ENCODE measurements at places on chromosomes 12 and 14.

- peak; percentile 74 for ATAC-seq
Measured at GRCh38 chr12:2052826-2053678, at the start of gene CACNA1C. Gene CACNA1C, plus strand, starts transcription at chr12:2052987. Its CDS starts 576 bp downstream, at chr12:2053563.

GRCh38 chr12:57456737-57457490, 1.8 kb downstream of the INHBE start:
- no peak for ATAC-seq

DNA sequence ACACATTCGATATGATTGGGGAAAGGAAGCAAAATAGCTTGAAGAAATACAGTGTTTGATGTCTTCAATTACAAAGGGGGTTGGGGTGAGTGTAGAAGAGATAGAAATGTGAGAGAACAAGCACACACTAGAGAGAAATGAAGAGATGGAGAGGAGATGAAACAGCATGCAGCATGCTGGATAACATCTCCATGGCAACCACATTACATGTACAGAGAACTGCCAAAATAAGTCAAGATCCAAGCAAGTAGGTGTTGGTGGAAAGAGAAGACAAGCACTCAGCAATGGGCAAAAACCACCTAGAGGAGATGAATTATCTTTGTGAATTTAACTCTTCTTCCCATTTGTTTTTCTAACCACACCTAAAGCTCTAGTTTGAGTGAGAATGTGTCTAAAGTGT, 289.8 kb downstream of the GRIN2B start:
- no peak for ATAC-seq

- ATAC-seq = no peak
Measured at GRCh38 chr12:95884998-95885397, 26.2 kb downstream of the SNRPF start.

- ATAC-seq = no peak
Measured at GRCh38 chr12:120224304-120225199, 23.6 kb upstream of the RPLP0 start.

GRCh38 chr14:83172363-83172762, 1638.7 kb upstream of the SEL1L start:
- no peak for ATAC-seq

GRCh38 chr12:110577864-110578693, 5.0 kb downstream of the PPTC7 start:
- no peak for ATAC-seq

- ATAC-seq = no peak
Measured at GRCh38 chr12:74945771-74946198, 263.9 kb downstream of the KCNC2 start.

DNA sequence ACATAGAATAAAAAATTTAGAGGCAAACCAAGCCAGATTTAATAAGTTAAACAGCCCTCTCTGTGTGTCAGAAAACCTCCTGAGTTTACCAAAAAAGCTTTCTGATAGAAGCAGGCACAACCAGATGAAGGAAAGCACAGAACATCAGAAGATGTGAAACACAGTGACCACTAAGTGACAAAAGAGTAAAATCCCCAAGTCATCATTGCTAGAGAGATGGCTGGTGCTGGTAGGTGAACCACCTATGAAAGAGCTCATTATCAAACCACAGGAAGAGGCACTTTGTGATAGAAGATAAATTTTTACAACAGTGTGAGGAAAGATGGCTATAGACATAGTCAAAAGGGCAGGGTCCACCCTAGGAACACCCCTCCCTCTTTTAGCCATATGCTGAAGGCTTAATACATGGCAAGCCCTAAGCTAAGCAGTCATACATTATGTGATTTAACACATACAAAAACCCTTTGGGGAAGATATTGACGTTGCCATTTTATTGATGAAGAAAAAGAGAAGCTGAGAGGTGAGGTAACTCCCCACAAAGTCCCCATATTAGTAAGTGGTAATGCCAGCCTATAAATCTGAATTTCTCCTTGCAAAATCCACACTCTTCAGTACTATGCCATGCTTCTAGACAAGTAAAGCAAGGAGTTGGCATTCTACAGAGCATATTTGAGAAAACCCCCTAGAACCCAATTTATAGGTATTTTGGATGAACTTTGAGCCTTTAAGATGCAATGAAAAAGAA, 449.9 kb downstream of the LRIG3 start:
- ATAC-seq = no peak

DNA sequence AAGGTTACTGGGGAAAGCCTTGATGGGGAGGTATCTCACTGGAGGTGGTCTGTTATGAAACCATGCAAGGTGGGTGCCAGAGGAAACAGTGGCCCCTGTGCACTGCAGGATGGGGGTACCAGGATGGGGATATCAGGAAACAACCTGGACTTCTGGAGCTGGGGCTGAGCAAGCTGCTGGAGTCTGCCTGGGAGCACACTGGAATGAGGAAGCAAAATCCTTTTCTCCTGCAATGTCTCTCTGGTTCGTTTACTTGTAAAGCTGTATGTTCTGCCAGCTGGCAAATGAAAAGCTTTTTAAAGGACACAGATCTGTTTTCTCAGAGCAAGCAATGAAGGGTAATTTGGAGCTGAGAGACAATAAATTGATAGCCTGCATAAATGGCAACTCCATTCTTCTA, 23.2 kb upstream of the SERPINA1 start:
- no peak for ATAC-seq

- ATAC-seq = no peak
Measured at GRCh38 chr14:22452330-22452729, 136.7 kb downstream of the DAD1 start.

DNA sequence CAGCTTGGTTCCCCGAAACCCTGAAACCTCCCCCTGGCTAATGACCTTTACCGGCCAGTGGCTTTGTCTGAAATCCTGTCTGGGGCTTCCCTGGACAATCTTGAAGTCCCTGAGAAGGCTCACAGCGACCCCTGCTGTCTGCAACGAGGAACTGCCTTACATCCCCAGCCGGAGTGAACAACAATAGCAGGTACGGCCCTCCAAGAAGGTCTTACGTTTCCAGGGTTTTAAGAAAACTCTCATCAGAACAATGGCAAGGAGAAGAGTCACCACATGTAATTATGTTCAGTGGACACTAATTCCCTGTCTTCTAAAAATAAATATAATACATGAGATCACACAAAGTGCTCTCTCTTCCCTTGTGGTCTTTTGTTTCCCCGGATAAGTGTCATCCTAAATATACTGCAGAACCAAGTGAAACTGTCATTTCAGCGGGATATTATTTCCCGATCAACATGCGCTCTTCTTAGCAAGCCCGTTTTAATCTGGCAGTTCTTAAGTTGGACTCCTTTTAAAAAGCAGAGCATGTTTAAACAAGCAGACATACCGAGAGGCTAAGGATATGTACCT, 53.3 kb downstream of the RBM19 start:
- ATAC-seq = peak; percentile 83

GRCh38 chr12:46292754-46293402, 24.0 kb upstream of the SLC38A1 start:
- no peak for ATAC-seq

DNA sequence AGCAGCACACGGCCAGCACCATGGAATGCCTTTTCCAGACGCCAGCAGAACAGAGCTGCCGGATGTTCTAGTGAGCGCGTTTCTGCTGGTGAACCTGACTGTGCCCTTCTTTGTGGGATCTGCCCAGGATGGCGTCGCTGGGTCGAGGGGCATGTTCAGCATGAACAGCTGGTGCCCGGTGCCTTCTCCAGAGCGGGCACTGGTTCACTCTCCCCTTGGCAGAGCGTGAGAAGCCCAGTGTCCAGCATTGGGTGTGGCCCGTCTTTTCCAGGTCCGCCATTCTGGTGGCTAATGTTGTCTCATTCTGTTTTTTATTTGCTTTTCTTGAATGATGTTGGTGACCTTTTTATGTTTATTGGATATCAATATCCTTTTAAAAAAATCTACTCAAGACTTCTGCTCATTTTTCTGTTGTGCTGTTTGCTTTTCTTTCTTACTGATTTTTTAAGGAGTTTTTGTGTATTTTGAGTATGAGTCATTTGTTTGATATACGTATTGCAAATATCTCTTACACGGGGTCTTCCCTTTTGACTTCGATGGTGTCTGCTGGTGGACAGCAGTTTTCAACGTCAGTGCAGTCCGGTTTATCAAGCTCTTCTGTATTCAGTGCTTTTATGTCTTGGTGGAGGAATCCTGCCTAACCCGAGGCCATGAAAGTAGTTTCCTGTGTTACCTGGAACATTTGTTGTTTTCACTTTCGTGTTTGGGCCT, 74.3 kb downstream of the ADGRD1 start:
- no peak for ATAC-seq

DNA sequence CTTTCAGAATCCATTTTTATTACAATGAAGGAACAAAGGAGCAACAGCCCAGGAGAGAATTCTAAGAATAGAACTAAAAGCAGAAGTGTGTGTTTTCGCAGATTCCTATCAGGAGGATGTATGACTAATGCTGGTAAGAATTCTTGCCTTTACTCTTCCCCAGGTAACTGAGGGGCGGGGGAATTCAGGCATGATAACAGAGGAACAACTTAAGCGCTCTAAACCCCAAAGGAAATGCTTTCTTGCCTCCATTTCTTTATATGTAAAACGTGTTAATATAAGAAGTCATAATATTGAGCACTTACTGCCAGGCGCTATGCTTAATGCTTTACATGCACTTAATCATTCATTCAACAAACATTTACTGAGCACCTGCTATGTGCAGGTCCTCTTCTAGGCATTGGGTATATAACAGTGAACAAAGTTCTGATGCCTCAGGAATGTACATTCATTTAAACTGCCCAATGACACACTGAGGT, 4.5 kb downstream of the HCAR1 start:
- ATAC-seq = no peak

DNA sequence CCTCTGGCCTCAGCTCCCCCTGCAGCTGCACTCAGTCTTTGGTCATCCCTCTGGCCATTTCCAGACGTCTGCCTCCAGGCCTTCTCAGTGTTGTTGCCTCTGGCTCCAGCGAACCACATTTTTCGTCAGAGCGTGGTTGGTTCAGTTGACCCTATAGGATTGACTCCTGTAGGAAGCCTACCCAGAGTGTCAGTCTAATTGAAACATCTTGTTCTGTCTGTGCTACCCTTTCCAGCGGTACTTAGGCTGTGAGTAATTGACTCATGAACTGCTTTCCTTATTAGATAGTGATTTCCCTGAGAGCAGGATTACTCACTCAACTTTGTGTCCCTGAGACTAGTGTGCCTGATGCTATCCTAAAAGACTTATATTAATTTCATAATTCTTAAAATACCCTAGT, 373.2 kb downstream of the ATP23 start:
- no peak for ATAC-seq

GRCh38 chr12:5907807-5908206, 37.3 kb downstream of the ANO2 start:
- ATAC-seq = peak; percentile 74

- no peak for ATAC-seq
Measured at GRCh38 chr14:72986857-72987256, 40.0 kb downstream of the ZFYVE1 start.

DNA sequence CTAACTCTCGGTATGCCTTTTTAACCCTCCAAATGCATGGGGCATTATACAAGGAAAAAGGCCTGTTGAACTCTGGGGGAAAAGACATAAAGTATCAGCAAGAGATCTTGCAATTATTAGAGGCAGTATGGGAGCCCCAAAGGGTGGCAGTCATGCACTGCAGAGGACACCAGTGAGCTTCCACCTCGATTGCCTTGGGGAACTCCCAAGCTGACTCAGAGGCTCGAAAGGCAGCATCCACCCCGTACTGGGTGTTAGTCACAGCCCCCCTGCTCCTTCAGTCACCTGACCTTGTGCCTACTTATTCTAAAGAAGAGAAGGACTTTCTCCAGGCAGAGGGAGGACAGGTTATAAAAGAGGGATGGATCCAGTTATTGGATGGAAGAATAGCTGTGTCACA, 781.4 kb upstream of the TMEM132C start:
- no peak for ATAC-seq

DNA sequence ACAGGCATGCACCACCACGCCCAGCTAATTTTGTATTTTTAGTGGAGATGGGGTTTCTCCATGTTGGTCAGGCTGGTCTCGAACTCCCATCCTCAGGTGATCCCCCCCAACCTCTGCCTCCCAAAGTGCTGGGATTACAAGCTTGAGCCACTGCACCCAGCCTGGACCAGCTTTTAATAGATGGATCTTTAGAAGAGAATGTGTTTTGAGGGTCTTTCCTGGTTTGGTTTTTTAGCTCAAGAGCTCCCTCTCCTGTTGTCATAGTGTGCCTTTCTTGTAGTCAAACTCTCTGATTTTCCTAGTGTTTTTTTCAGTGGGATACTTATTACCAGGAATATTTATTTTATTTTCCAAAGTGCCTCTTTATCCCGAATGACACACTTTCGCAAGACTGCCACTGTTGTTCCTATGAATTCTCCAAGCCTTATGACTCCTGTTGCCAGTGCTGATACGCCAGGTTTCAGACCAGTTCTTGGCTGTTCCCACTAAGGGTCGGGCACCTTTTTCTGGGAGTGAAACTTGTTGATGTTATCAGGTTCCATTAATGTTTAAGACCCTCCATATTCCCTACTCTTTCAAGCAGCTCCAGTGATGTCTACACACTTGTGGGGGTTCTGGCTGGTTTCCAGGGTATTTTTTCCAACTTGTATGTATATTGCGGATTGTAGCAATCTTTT, 31.5 kb upstream of the LIMA1 start:
- ATAC-seq = no peak

GRCh38 chr14:58709949-58710348, 72.2 kb downstream of the DACT1 start:
- ATAC-seq = no peak

DNA sequence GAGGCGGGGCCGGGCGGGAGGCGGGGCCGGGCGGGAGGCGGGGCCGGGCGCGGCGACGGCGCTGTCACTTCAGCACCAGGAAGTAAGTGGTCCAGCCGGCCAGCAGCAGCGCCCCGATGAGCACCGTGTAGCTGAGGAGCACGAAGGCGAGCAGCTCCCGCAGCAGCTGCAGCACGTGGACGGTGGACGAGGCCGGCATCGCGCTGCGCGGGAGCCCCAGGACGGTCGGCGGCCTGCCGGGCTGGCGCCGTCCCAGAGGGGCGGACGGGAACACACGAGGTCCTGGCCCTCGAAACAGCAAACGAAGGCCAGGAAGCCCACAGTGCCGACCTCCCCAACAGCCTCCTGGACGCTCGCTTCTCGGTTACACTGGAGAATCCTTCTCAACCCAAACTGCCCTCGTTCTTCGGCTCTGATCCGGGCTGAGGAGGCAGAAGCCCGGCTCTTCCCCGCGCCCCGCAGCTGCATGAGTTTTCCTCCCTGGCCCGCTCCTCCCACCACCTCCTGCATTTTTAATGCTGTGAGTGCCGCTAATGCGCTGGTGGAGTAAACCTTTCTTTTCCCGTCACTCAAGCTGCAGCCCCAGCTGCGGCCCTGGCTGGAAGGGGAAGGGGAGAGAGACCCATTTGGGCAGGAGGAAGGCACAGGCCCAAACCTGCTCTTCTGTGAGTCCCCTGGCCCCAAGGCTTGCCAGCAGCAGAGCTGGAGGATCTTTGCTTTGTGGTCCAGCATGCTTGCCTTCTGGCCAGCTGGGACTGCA, 694 bp upstream of the DIABLO start:
- ATAC-seq = peak; percentile 59

DNA sequence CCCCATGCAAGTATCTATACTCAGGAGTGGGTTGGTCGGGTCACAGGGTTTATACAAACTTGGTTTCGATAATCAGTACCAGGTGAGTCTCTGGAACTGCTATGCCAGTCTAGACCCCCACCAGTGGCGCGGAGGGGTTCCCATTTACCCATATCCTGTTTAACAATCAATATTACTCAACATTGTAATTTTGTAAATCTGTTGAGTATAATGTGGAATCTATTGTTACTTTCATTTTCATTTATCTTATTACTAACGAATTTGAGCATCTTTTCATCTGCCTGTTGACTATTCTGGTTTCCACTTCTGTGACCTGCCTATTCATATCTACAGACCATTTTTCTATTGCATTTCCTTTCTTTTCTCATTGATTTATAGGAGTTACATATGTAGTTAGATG, 275.2 kb upstream of the CRY1 start:
- no peak for ATAC-seq

- no peak for ATAC-seq
Measured at GRCh38 chr14:51750542-51750941, 98.8 kb downstream of the FRMD6 start.

Measured in motor neuron (in vitro differentiated cells).